ENCODE measurements at places on chromosomes 1 and 21.

GRCh38 chr1:29960156-29960755 is 723.9 kb downstream of the PTPRU start:
- no peak for DNase-seq

GRCh38 chr1:216461466-216461865 is 38.2 kb upstream of the USH2A start:
- no peak for DNase-seq

DNA sequence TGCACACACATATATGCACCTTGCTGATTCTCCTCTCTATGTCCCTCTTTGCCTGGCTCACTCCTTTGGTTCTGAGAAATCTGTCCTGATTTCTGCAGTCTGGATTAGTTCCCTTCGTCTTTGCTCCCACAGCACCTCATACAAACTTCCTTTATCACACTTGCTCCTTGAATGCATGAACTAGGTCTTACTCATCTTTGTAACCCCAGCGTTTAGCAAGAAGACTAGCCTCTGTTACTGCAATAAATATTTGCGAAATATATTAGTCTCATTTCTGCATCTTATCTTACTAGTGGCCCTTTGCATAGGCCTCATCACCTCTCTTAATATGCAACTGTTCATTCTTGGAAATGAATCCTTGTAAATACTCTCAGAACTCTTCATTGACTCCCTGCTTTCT is 11.4 kb downstream of the SMYD2 start:
- DNase-seq = no peak

- no peak for DNase-seq
These were observed 30.5 kb upstream of the B3GALT2 start for GRCh38 chr1:193216920-193217319.
